HuH-7.5 (cell line): ENCODE measurements at places on chromosomes 4 and X.

DNA sequence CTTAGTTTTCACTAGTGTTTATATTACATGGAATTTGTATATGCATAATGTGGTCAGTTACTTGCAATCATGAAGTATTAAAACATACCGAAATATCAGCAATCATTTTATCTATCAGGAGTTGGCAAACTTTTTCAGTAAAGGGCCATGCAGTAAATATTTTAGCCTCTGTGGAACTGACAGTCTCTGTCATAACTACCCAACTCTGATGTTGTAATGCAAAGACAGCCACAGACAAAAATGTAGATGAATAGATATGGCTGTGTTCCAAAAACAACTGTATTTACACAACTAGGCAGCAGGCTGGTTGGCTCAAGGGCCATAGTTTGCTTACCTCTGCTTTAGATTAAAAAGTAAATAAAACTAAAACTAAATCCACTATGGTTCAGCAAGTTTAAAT, 200.2 kb downstream of the HS3ST1 start:
- DNase-seq = peak; percentile 42

GRCh38 chr4:152451496-152451895, 84.4 kb downstream of the FBXW7 start:
- DNase-seq = no peak

DNA sequence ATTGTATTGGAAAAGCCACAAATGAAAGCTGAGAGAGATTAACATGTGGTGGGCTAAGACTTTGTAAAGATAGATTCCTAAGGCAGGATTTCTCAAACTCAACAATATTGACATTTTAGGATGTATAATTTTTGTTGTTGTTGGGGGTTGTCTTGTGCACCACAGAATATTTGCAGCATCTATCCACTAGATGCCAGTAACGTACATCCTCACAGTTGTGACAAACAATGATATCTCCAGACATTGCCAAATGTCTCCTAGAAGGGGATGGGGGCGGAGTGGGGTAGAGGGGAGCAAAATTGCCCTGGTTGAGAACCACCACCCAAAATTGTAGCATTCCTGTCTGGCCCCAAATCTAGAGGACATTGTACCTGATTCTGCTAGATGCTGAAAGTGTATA, 14.7 kb upstream of the CBR4 start:
- DNase-seq = no peak

DNA sequence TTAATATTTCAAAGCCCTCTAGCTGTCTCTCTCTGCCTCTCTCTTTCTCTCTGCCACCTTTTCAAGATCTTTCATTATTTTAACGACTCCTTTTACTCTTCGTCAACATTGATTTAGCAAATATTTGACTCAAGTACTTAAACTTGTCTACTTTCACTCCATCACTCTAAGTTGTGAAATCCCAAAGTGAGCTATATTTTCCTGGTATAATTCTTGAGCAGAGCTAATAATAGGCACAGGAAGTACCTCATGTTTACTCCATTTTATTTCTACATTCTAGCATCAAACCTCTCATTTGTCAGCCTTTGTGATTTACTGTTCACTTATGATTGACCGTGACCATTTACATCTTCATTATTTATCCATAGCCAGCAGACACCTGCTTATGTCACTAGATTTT, 482.5 kb downstream of the RPA4 start:
- no peak for DNase-seq

DNA sequence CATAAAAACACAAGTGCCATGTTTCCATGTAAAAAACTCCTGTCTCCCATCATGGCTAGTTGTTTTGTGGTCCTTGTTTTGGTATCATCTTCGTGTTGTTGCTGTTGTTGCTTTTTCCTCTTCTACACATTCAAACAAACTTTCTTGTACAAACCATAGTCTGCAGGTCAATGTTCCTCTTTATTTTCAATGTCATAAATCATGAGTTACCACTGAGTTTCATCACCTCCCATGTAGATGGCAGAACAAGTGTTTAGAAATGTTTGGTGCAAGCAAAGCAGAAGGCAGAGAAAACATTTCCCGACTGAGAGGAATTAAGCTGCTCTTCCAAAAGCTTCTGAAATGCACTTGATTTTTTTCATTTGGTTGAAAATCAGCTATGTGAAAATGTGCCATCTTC, 166.0 kb downstream of the ANTXR2 start:
- no peak for DNase-seq

DNA sequence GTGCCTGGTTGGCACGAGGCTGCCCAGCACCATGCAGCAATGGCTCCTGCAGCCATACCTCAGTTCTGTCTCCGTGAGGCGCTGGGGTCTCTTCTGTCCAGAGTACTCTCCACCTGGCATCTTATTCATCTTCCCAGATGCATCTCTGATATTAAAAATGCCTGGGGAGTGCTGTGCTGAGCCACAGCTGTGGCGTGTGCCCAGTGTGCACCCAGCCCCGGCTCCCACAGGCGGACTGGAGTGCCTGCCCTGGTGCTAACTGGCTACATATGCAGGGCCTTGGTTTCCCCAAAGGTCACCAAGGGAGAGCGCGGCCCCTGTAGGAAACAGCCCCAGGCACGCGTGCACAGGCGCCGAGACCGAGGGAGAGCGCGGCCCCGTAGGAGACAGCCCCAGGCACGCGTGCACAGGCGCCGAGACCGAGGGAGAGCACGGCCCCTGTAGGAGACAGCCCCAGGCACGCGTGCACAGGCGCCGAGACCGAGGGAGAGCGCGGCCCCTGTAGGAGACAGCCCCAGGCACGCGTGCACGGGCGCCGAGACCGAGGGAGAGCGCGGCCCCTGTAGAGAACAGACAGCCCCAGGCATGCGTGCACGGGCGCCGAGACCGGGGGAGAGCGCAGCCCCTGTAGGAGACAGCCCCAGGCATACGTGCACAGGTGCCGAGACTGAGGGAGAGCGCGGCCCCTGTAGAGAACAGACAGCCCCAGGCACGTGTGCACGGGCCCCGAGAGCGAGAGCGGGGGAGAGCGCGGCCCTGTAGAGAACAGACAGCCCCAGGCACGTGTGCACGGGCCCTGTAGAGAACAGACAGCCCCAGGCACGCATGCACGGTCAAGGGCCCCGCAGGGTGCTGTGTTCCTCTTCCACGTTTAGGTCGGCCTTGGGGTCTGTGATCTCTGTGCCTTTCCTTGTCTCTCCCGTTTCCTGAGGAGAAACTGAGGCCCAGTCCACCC, 14.5 kb downstream of the TMEM175 start:
- no peak for DNase-seq

GRCh38 chr4:125729171-125729570, 414.4 kb downstream of the FAT4 start:
- DNase-seq = no peak

DNA sequence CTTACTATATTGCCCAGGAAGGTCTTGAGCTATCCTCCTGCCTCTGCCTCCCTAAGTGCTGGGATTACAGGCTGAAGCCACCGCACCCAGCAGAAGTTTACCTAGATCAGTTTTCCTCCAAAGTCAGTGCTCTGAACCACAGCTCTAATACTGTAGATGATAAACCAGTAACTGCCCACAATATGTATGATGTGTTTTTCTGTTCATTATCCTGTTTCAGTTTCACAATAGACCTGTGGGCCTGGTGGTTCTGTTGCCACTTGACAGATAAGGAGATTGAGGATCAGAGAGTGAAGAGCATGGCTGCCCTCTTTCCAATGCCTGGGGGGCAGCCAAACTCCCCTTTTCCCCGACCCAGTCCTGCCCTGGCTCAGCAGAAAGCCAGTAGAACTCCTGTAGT, 87.0 kb downstream of the EFNB1 start:
- DNase-seq = no peak

DNA sequence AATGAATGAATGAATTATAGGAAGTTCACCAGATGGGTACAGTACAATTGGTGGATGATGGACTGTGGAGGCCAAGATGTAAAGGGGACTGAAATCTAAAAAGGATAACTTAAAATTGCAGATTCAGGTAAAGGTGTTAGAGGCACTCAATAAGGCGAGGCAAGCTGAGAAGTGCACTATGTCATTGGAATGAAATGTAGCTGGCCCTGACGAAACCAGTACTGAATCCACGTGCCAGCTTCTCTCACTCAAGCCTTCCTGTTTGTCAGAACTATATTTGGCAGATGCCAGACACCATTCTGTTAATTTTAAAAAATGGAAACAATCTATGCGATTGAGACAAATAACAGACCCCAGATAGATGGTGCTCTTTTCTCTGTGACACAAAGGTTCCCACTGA, 1039.1 kb upstream of the TENM3 start:
- DNase-seq = no peak

DNA sequence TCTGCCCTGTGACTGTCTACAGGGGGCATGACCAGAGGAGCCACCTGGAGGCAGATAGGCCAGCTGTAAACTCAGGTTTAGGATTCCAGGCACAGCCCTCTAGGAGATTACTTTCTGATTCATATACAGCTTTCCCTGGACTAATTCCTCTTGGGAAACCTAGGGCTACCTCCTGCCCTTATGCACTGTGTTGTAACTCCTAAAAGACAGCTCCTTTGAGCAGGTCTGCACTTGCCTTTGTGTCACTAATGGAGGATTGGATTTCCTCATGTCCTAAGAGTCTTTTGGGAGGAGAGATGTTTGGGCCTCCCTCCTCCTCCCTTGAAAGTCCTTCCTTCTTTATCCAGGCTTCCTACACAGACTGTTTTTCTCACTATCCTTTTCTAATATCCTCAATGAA, 202.0 kb downstream of the PCDH19 start:
- DNase-seq = no peak

GRCh38 chr4:34943741-34944386, 1300.5 kb downstream of the ARAP2 start:
- no peak for DNase-seq

DNA sequence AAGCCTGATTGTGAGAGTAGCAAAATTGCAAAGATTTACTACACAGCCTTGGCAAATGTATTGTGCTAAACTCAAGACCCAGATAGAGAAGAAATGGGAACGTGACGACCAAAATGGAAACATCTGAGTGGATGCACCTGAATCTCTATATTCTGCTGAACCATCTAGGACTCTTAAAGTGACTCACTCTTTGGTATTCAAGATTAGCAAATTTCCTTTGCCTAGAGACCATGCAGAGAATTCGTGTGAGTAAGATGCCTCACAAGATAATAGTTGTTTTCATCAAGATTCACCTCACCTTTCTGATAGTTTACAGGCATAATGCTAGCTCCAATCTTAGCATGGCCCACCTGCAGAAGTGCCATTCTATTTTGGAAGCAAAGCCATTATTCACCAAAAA, 14.4 kb upstream of the ATOH1 start:
- no peak for DNase-seq

DNA sequence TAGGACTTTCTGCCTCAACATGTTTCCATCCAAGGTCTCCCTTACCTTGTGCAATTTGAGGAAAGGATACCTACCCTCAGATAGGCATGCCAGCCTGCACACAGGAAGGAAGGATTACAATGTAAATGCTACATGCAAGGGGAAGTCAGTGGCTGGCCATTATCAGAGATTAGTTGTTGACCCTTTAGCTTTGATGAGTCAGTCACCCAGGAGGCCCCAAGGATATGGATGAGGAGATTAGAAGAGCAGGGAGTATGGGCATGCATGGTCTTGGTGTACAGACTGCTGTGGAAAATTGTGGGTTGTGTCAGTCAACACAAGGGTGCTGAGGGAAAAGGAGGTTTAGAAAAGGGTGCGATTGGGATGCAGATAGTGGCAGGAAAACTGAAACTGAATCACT, 92.0 kb downstream of the GUCY2F start:
- no peak for DNase-seq

DNA sequence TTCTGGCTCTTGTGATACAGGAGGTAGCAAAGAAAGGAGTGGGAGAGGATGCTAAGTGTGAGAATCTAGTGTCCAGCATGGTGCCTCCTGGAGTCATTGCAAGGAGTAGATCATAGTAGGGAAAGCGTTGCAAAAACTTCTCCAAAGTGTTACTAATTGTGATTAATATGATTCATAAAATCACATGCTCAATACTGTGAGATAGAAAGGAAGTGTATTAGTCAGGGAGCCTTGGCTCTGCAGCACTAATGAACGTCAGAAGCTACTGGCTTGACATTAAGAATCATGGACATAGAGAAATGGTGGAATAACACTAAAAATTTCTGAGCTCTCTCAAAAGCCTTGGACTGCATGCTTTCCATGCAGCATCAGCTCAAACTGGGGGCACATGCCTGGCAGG, 299.1 kb downstream of the EVC2 start:
- no peak for DNase-seq

GRCh38 chrX:7228226-7228625, 80.3 kb upstream of the PUDP start:
- no peak for DNase-seq

- DNase-seq = no peak
These were observed 128.1 kb downstream of the PTTG2 start for GRCh38 chr4:38088321-38088720.

DNA sequence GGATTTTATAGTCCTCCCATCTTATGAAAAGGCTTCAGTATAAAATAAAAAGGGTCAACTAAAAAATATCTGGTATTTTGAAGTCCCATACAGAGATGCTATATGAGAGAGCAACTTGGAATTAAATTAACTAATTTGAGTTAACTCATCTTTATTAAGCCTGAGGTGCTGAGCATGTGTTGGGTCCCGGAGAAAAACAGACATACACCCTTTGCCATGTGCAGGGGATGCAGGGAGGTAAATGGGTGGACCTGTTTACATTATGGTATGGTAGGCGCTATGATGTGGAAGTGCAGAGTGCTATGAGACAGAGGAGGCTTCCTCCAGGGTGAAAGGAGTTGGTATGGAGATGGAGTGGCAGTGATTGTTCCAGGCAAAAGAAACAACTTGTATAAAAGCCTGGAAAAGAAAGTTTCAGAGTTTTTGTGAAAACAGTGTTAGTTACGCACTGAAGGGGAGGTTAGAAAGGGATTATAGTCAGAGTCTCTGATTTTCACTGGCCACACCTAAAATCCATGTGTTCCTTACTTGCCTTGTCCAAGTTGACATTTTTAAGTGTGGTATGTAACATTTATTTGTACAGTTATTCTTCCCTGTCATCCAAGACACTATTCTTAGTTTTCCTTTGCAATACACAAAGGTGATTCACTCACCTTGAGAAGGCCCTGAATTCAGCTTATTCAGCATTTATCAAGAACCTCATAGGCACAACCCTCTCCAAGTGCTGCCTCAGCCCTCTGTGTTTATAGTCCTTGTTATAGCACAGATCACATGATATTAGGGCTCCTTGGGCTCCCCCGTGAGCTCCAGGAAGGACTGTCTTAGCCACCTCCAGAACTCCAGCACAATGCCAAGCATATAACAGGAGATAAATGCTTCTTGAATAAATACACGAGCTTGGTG, 152.0 kb downstream of the RASL11B start:
- no peak for DNase-seq

GRCh38 chrX:112521676-112522075, 158.1 kb downstream of the LHFPL1 start:
- no peak for DNase-seq

GRCh38 chr4:147628415-147628814, 11.2 kb downstream of the TMEM184C start:
- no peak for DNase-seq

GRCh38 chr4:1170976-1171310, 1.4 kb downstream of the SPON2 start:
- no peak for DNase-seq

DNA sequence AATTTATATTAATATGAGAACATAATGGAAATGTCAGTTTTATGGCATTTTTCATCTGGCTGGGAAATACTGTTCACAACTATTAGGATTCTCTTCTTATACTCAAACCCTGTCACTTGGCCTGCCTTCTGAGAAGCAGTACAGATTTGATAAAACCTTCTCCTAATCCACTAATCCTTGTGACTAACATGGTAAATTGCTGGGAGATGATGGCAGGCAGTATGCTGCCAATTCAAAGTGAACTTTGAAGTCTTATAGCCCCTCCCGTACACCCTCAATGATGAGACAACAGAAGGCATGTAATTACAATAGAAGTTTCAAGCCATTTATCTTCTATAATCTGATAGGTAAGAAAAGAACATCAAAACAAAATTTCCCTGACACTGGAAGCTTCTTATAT, 36.9 kb downstream of the PAQR3 start:
- no peak for DNase-seq
